ENCODE measurements at places on chromosomes 2 and 18.
A peak's percentile ranks its signal among the peaks of the same experiment; 100 is the strongest.

DNA sequence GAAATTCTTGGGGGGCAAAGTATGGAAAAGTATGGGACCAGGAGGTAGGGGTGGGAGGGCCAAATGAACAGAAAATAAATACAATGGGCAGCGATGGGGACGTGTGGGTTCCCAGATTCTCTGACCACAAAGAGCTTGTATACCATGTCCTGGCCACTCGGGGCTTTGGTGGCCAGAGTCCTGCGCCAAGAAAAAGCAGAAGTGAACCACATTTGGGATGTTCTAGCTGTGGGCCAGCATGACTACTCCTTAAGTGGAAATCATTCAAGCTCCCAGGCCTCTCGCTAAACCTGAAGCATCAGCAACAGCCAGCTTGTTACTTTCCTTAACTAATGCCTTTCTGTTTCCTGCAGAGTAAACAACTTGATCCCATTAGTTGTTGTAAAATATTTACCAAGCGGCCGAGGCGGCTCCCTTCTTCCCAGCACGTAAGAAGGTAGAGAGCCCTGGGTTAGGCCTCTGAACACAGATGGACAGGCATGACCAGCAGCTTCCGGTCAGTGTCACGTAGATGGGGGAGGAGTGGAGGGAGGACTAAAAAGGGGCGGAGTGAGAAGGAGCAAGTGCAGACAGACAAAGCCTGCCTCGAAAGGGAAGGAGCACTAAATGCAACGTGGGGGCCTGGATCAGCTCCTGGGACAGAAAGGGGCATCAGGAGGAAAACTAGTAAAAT, 88.2 kb downstream of the GALNT14 start:
- no peak for DNase-seq
- no peak overlapping the region for H3K27ac ChIP-seq
- H3K36me3 ChIP-seq: peaks cover 5% of the 10 kb centered on the region
- no peaks in the 10 kb centered on the region for H3K4me1 ChIP-seq
- H3K27me3 ChIP-seq: peaks cover 28% of the 10 kb centered on the region
- no peak overlapping the region for H3K4me3 ChIP-seq

DNA sequence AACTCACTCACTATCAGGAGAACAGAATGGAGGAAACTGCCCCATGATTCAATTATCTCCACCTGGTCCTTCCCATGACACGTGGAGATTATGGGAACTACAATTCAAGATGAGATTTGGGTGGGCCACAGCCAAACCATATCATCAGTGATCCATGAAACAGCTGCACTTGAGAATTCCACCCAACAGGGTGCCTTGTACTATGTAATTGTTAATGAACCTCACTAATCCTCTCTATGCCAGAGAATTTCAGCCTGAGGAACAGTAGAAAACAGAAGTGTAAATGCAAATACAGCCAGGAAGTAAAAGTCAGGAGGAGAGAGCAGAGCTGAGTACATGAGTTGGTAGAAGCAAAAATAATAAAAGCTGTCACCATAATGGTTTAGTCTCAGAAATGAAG, 261.4 kb downstream of the EPHA4 start:
- H3K36me3 ChIP-seq: no peaks in the 10 kb centered on the region
- peaks cover 9% of the 10 kb centered on the region for H3K27me3 ChIP-seq
- no peak overlapping the region for H3K27ac ChIP-seq
- H3K4me3 ChIP-seq: no peak overlapping the region

GRCh38 chr2:47868611-47869352, 37.5 kb downstream of the FBXO11 start:
- H3K27me3 ChIP-seq: no peaks in the 10 kb centered on the region
- peaks cover 61% of the 10 kb centered on the region for H3K4me1 ChIP-seq
- peak overlapping the region; percentile 71 for H3K27ac ChIP-seq
- H3K36me3 ChIP-seq: peaks cover 4% of the 10 kb centered on the region

DNA sequence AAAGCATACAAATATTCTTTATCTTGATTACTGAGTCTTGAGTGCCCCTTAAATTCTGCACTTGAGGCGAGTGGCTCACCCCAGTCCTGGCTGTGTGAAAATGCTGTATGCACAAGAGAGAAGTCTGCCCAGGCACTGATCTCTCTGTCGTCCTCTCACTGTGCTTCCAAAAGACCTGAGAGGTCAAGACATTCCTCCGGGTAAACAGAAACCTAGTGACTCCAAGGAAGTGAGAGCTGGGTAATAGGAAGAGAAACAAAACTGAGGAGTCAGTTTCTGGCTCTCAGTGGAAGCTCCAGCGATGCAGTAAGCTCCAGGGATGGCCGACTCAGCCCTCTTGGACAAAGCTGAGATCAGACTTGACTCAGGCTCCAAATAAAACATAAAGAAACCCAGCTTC, 70.9 kb downstream of the AAK1 start:
- peaks cover 71% of the 10 kb centered on the region for H3K4me1 ChIP-seq
- DNase-seq: no peak
- no peaks in the 10 kb centered on the region for H3K27me3 ChIP-seq
- H3K36me3 ChIP-seq: peaks cover 3% of the 10 kb centered on the region
- H3K4me3 ChIP-seq: peak overlapping the region; percentile 59

- no peak within 1 kb of the TSS for H3K27ac ChIP-seq
- H3K36me3 ChIP-seq: peaks cover 4% of the 10 kb centered on the region
- H3K4me3 ChIP-seq: peak within 1 kb of the TSS; percentile 76
- no peak for DNase-seq
These were observed at the start of gene GALNT14 for GRCh38 chr2:31138037-31138962. Gene GALNT14 (minus strand): TSS chr2:31138440. CDS start chr2:31138086, 354 bp downstream.

DNA sequence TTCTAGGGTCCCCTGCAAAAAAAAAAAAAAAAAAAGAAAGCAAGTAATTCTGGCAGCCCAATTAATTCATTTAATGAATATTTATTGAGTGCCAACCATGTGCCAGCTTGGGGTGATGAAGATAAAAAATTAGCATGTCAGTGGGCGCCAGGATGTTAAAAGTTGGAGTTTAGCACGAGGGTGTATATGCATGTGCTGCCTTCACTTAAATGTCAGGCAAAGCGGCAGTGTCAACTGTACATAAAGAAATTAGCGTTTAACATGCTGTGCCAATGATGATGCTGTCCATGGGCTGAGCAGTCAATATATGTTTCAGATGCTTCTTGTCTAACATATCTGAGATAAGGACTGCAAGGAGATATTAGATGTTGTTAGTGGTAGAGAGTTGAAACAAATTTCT, 49.5 kb downstream of the ASAP2 start:
- no peak for DNase-seq
- H3K4me3 ChIP-seq: no peak overlapping the region
- no peak overlapping the region for H3K27ac ChIP-seq
- no peaks in the 10 kb centered on the region for H3K36me3 ChIP-seq
- peaks cover 3% of the 10 kb centered on the region for H3K4me1 ChIP-seq
